ENCODE measurements at places on chromosomes 16 and 17.
A peak's percentile ranks its signal among the peaks of the same experiment; 100 is the strongest.

GRCh38 chr17:58913971-58914769 lies 158.5 kb downstream of the PPM1E start:
- DNase-seq, result no peak

- DNase-seq, result peak; percentile 23
Measured at GRCh38 chr17:77281122-77281903, 140.5 kb downstream of the SEC14L1 start.

DNA sequence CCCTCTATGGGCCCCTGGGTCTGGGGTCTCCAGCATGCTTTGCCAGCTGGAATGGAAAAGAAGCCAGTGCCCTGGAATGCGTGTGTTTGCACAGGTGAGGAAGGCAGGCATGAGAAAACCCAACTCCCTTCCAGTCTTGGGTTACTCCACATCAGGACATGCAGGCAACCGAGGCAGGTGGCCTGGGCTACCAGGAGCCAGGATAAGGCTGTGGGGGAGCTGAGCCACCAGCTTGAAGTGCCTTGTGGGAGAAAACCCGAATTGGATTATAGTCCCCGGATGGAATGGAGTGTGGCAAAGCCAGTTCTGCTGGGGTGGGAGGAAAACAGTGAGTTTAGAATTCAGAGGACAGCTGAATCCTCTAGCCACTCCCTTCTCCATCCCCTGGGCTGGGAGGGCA lies 7.2 kb downstream of the SRCIN1 start:
- DNase-seq, result no peak

GRCh38 chr16:70692873-70693671 lies 7.2 kb upstream of the MTSS2 start:
- no peak for DNase-seq

GRCh38 chr17:13952009-13952750 lies 117.1 kb upstream of the COX10 start:
- DNase-seq, result no peak

DNA sequence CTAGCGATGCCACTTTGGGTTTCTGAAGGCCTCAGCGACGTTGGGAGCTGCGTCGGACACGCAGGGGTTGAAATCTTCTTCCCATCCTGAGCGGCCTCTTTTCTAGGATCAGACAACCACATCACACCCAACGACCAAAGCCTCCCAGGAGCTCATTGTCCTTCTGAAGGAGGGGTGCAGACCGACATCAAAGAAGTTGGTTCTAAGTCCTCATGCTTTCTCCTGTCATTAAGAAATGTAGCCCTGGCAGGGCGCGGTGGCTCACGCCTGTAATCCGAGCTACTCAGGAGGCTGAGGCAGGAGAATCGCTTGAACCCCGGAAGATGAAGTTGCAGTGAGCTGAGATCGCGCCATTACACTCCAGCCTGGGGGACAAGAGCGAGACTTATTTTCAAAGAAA lies 1681.9 kb downstream of the TP53TG3F start:
- DNase-seq, result no peak

GRCh38 chr17:48002266-48002915 lies 31.5 kb downstream of the CDK5RAP3 start:
- no peak for DNase-seq

GRCh38 chr16:12236589-12236988 lies 260.1 kb downstream of the SNX29 start:
- DNase-seq, result no peak

GRCh38 chr17:17694169-17695081 lies 13.2 kb downstream of the RAI1 start:
- DNase-seq, result peak; percentile 38

DNA sequence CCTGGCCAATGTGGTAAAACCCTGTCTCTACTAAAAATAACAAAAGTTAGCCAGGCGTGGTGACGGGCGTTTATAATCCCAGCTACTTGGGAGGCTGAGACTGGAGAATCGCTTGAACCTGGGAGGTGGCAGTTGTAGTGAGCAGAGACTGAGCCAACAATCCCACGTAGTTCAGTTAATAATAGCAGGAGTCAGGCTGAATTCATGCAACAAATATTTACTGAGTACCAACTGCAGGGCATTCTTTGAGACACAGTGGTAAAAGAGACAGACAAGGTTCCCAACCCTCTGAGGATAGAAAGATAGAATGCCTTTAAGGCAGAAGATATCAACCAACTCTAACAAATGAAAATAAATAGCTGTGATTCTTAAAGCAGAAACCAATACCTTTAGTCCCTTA lies 39.1 kb downstream of the SPOP start:
- no peak for DNase-seq

- no peak for DNase-seq
Measured at GRCh38 chr16:12532871-12533610, 270.6 kb downstream of the CPPED1 start.

DNA sequence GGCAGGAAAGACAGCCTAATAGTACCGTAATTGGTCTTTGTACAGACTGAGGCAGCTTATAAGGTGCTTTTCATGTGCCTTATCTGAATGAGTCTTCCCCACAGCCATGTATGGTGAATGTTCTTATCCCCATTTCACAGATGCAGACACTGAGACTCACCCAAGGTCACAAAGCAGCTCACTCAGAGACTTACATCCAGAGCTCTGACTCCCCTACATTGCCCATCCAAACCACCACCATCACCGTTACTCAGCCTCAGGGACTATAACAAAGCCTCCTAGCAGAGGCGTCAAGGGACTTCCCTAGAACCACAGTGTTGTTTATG lies 627 bp upstream of the GPR179 start:
- no peak for DNase-seq

DNA sequence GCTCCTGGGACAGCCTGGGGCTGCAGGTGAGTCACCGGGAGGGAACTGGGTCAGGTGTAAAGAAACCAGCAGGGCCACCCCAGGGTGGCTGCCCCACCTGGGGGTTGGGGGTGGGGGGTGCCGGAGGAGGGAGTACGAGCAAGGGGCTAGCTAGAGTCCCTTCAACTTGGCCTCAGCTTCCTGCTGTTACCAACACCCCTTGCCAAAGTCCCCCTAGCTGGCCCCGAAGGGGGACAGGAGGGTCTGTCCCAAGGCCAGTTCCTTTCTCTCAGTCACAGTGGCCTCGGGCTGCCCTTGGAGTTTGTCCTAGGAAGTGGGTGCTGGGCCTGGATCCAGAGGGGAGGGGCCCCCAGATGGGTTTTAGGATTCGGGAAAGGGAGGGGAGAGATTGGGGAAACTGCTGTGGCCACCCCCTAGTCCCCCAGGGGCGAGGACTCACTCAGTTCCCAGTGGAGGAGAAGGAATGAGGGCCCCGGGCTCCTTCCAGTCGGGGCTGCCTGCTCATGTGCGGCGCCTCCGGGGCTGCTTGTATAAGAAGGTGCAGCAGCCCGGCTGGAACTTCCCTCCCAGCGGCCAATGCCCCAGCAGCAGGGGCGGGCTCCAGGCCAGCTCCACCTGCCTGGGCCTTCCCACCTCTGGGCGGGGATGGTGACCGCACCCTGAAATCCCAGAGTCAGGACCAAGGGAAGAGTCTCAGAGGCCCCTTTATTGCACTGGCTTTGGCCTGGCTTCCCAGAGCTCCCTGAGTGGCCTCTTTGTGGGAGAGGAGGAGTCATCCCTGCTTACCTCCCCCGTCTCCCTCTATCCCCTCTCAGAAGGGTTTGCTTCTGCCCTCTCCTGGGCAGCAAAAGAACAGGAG lies 7.3 kb downstream of the ARHGAP27 start:
- DNase-seq, result no peak

DNA sequence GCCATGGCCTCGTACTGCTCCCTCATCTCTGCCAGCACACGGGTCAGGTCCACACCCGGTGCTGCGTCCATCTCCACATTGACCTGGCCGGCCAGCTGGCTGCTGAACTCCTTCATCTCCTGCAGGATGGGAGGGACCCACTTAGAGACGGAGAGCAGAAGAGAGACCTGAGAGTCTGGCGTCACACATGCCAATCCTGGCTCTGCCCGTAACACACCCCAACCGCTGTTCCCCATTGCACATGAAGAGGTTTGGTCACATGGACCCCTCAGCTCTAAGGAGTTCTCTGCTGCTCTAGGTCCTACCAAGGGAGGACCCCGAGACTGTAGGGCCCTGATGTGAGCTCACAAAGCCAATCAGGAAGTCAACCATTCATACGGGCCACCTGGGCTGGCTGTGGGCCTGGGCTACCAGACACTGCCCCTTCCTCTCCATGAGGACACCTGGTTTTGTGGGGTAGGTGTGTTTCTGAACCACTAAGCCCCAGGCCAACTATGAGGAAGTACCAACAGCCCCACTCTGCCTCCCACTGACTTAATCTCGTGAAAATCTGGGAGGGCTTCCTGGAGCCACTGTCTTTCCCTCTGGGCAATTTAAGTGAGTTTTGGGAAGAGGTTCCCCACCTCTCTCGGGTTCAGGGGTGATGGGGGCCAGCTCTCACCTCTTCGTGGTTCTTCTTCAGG lies 2.4 kb downstream of the KRT15 start:
- no peak for DNase-seq

DNA sequence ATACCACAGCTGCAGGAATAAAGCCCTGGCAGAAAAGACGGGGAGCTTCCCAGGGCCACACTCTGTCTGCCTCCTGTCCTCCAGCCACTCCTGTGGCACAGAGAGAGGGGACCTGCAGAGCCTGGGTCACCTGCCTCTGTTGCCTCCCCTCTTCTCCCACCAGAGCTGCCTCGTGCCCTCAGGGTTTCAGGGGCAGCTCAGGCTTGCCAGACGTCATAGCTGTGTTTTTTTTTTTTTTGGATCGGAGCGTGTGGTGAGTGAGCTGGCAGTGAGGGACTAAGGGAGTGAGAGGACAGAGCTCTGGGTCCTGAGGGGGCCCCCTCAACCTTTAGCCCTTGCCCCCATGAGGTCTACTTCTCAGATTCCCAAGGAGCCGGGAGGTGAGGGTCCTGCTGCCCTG lies 2.1 kb downstream of the PIK3R6 start:
- DNase-seq, result no peak

- no peak for DNase-seq
Measured at GRCh38 chr17:1767358-1767757, 5.5 kb downstream of the SERPINF1 start.

GRCh38 chr16:26665166-26665939 lies 401.4 kb upstream of the C16orf82 start:
- no peak for DNase-seq

DNA sequence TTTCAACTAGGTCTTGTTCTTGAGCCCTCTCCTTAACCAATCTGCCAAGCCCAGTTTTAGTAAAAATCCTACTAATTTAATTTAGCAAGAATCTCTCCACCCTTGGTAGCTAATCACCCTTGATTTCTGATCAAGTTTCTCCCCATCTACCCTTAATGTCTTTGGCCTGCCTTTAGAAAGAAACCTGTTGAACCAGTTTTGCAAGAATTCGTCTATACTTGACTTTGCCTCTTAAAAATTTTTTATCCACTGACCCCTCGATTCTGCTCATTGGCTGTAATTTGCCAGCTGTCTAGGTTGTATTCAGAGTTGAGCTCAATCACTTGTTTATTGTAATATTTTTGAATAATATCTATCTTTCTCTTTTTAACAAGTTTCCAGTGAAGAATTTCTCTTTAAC lies 1138.5 kb downstream of the CDH11 start:
- DNase-seq, result no peak

Measured in stimulated activated CD4-positive, alpha-beta T cell treated with anti-CD3 and anti-CD28 coated beads, Interleukin-12 subunit alpha, Interleukin-12 subunit beta, amount 100 ng/mL, for 24 hours (primary cell).